GM04503 (cell line): ENCODE measurements at places on chromosomes 3 and 15.

GRCh38 chr3:44906997-44907396 is 32.6 kb downstream of the TGM4 start:
- no peak for DNase-seq

DNA sequence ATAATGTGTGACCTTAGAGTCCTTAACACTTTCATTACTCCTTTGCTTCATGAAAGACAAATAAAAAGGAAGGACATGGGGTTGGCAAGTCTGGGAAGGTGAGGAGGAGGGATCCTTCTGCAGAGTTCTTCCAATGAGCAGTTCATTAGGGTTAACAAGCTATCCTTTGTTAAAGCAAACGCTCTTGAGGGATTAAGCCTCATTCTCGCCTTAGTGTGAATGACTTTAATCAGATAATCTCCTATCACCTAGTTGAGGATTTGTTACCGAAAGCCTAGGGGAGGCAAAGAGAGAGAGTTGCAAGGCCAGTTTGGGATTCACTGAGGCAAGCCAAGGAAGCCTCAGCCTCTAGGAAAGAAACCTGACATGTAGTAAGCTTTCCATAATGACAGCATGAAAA is 7.4 kb upstream of the MBNL1 start:
- no peak for DNase-seq

- DNase-seq = no peak
Measured at GRCh38 chr3:59809710-59810444, 760.1 kb upstream of the CFAP20DC start.

DNA sequence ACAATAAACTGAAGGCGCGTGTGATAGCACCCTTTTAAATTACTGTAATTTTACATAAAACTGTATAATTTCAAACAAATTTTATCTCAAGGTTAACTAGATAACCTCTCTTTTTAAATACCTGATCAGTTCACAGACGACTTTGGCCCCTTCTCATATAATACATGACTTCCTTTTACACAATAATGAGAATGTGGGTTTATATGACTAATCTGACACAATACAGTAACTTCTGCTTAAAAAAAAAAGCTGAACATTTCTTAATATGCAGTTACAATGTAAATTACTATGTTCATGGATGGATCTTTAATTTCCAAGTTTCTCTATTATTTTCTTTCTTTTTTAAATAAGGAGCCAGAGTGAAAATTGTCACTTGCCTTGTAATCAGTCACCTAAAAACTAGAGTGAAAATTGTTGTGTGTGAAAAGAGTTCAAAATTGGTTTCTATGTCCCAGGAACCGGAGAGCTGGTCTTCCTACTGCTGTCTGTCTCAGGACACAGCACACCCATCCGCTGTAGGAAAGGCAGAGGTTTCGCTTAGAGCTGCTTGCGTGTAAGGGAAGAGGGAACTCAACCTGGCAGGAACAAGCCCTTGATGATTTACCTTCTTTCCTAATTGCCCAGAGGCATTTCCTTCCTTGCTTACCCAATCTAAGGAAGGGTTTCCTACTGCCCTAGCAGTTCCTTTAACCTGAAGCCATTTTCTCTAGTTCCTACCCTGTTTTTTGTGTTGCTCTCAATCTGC is 33.3 kb downstream of the PLD1 start:
- DNase-seq = no peak

DNA sequence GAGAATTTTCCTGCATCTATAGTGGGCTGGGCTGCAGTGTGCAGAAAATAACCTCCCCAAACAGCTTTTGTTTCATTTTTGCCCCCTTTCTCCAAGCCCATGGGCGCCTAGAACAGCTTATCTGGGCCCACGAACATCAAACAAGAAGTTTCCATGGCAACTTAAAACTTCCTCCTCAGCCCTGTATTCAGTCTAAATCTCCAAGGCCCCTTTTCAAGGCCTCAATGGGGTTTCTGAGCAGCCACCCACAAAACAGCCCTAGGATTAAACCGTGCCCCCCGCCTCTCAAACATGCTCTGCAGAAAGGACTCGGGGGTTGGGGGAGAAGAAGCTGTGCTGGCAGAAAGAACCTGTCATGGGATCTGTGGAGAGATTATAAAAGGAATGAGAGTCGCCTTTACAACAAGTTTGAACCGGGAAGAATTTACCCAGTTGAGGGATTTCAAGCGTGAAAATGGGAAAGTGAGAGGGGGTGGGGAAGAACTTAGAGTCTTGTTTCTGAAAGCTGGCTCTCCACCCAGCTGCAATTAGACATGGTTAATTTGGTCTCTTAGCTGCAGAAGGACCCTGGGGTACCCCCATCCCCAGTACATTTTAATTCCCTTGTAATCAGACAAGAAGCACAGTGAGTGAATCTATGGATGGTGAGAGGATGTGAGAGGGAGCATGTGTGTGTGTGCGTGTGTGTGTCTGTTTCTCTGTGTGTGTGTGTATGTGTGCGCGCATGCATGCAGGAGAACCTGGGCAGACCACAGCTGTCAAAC is 4.3 kb upstream of the FAM107A start:
- DNase-seq = no peak

DNA sequence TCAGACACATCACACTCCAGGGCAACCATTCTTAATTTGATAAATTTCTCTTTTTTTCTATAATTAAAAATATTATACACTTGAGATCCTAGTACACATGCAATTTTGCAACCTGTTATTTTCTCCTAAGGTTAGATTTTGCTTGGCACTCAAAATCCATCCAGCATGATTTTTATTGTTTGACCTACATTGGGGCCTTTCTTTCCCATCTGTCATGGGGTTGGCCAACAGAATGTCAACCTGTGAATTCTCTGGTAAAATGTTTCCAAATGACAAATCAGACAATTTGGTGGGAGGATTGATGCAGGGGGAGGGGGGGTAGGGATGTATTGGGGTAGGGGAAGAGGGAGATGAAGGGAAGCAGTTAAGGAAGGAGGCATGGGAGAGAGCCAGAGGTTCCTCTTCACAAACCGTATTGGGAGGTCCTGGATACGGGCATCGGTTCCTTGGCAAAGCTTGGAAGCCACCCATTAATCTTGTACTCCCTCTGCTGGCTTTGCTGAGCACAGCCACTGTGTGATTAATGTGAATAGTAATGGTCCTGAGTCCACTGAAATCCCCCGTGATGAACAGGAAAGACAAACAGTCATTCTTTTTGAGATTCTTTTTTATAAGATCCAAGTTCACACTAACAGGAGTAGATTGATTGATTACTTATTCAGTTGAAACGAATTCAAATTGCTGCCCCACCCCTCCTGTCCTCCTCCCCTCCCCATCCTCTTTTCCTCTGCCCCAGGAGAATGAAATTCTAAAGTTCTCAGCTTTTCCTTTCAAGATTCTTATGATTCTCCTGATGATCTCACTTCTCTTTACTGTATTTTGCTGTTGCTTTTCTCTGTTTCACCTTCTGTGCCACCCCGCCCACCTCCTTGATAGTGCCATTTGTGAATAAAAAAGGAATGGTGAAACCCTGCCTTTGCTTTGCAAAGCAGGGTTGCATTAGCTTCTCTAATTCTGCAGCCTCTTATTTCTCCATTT is 82.2 kb upstream of the SLC25A26 start:
- DNase-seq = no peak

DNA sequence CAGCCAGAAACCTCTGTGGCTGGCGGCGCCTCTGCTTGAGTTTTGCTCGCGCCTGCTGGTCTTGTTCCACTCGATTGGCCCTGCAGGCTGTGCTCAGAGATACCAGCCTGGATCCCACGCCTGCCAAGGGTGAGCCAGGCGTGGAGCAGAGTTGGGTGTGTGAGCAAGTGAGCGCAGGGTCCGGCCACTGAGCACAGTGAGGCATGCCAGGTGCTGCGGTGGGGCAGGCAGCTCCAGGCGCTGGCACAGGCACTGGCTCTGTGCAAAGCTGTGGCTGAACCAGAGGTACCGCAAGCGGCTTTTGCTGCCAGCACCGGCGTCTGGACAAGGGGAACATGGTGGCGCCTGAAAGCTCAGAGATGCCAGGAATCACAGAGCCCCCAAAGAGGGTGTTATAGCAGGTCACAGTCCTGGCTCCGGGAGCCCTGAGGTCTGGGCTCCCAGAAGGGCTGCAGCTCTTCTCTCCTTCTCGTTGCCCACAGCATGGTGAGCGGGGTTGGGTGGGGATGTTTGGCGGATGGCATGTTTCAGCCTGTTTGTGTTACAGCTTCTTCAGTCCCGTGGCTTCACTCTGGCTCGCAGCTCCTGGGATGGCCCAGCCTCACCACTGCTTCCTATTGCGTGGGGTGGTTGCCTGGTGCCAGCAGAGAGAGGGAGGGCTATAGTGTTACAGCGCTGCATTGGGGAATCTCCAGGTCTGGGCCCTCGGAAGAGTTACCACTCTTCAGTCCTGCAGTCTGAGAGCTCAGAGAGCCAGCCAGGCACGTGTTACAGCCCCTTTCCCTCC is 73.9 kb downstream of the NR1D2 start:
- DNase-seq = no peak

DNA sequence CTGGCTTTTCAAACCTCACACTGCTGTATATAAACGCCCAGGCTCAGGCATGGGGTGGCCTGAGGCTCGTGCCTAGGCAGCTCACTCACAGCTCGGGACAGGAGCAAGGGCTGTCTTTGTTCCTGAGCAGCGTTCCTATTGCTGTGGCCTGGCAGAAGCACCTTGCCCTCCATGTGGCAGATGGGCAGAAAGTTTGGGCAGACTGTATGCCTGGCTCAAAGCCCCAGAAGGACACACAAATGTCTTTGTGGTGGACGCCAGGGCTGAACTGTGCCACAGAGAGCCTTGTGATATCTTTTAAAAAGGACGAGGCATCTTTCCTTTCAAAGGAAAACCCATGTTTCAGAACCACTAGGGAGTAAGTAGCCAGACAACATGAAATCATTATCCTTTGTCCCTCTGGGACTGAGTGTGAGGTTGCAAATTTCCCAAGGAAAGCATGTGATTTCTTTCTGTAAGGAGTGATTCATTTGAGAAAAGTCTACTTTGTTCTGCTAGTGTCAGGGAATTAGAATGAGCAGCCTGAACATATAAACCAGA is 29.3 kb upstream of the UBE2E1 start:
- peak; percentile 82 for DNase-seq

- peak; percentile 62 for DNase-seq
Measured at GRCh38 chr3:156816794-156817645, 9.1 kb upstream of the LEKR1 start.

DNA sequence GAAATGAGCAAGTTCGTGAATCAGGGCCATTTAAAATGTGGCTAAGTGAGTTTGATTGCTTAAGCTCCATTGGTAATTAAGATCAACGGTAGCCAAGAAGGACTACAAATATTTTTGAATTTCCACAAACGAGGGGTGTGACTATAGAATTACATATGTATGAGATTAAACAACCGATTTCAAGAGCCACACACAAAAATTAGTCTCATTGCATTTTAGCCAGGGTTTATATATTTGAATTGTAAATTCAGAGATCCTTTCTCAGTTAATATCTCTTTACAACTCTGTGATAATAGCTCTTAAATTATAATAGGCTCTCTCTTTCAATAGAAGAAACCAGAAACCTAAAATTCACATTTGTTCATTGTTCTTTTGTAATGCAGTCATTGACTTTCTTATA is 325.6 kb upstream of the ICE2 start:
- DNase-seq = no peak

DNA sequence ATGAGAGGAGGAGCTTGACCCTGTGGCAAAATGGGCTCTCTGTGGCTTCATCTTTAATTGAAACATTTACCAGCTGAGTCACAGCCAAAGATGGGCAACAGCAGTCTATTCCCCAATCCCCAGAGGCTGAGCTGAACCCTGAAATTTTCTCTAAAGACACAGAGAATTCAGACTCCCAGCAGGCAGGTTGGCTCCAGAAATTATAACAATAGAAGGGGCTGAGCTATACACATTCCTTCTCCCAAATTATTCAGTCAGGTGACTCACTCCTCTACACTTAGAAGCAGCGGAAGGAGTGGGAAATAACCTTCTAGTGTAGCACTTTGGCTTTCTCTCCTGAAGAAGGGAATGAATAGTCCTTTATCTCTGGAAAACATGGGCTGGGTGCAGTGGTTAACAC is 264.3 kb upstream of the ARHGEF26 start:
- DNase-seq = no peak

DNA sequence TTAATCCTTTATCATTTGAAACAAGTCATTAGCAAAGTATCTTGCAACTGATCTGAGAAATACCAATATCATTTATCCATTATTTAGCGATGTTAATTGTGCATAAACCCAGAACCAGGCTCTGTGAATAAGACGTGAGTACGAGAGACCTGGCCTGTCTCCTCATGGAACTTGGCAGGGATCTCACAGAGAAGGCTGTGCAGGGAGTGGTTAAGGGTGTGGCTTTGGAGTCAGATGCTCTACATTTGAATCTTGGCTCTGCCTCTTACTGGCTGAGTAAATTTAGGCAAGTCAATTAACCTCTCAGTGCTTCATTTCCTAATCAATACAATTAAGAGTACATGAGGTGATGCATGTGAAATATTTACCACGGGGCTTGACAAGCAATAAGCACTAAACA is 39.9 kb upstream of the TBL1XR1 start:
- no peak for DNase-seq

DNA sequence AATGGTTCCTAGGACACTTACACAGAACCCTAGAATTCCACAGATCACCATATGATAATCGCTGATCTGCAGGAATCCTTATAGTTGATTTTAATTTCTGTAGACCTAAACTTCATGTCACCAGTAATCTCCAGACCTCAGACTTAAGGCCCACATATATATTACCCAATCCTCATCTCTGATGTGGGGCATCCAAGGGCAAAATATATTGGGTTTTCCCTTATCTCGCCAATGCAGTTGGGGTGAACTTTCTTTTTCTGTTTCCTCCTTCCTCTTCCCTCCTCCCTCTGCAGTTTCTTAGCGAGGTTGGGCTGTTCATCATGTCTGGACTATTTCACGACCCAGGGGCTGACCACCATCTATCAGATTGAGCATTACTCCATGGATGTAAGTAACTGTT is 230.2 kb downstream of the P3H2 start:
- no peak for DNase-seq

DNA sequence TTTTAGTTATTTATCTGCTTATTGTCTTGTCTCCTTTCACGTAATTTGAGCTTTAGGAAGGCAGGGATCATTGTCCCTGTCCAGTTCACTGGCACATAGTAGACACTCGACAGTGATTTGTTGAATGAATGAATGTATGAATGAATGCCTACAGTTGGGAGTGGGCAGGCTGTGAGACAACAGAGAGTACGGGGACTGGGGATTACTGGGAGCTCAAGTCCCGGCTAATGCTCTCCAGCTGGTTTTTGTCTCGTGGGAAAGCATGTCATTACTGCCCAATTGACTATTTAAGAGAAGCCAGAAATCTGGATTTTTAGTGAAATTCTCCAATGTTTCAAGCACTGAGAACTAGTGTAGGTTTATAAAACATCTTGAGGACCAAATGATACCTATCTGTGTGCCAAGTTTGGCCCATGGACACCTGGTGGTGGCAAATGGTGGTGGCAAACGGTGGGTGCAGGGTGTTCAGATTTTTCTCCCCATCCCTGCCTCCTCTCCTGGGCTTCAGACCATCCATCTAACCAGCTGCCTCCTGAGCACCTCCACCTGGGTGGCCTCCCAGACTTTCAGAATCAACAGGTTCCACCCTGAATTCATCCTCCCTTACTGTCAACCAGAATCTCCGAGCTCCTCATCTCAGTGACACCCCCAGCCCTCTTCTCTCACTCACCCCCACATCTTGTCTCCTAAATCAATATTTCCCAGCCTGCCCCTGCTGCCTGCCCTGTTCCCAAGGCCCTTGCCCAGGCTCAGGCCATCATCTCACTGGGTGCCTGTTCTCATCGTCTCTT is 36.2 kb upstream of the TRH start:
- DNase-seq = no peak
